ENCODE measurements at places on chromosomes 16 and 17.

- DNase-seq, result no peak
These were observed 284.5 kb downstream of the MAF start for GRCh38 chr16:79316004-79316458.

DNA sequence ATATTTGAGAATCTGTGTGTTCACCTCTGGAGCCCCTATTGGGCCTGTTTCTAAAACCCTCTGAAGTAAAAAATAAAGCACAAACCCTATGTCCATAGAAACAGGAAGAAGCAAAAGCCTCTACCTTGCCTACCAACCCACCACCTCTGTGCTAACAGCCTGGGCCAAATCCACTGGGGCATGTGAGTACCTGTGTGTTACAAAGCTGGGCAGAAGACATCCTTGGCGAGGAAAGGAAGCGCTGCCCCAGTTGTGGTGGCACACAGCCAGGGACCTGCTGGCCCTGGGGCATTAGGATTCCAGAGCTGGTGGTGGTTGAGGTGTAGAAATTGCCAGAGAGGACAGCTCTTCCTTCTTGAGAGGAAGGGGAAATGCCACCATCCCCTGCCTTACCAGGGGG is 30.0 kb downstream of the MYO18A start:
- DNase-seq, result no peak

DNA sequence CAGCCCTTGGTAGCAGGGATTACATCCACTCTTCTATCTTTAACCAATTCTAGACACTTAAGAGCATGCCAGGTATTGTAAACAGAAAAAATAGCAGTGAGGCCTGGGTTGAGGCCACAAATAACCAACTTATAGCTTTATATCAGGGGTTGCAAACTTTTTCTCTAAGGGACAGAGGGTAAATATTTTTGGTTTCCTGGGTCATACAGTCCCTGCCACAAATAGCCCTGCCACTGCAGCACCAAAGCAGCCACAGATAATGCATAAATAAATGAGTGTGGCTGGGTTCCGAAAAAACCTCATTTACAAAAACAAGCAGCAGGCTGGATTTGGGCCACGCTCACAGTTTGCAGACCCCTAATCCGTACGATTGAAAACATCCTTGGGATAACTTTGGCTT is 46.7 kb downstream of the STAT3 start:
- DNase-seq, result no peak

GRCh38 chr17:14417336-14417735 is 116.5 kb downstream of the HS3ST3B1 start:
- DNase-seq, result no peak

GRCh38 chr16:58753711-58754134 is 19.6 kb upstream of the GOT2 start:
- no peak for DNase-seq

DNA sequence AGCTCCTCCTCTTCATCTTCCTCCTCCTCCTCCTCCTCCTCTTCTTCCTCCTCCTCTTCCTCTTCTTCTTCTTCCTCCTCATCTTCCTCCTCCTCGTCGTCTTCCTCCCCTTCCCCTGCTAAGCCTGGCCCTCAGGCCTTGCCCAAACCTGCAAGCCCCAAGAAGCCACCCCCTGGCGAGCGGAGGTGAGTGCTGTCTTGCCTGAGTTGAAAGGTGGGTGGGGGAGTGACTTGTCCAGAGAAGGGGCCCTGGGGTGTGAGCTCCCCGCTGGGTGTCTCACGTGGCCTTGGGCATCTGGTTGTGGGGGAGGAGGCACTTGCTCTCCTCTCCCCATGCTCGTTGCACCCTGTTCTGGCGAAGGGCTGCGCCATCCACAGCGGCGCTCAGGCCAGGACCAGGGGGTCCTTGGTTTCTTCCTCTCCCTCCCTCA is 8.0 kb downstream of the ELOB start:
- DNase-seq, result no peak

- DNase-seq, result no peak
These were observed 23.3 kb upstream of the CDRT4 start for GRCh38 chr17:15490634-15491261.

DNA sequence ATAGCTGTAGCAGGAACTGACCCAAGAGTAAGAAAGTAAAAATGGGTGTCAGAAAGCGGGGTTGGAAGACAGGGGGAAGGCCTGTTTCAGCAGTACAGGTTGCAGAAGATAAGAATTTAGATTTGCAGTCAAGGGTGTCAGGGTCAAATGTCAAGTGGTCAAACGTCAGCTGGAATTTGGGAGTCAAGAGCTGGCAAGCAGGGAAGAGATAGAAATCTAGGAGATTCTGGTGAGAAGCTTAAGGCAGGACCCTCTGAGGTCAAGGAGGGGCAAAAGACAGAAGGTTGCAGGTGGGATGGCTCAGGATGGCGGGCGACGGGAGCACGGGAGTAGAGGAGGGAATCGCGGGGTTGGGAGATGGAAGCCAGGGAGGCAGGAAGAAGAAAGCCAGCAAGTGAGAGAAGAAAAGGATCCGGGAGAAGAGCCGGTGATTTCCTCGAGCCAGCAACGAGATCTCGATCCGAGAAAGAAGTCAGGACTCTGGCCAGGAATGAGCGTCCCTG is 335 bp downstream of the SLC25A35 start:
- DNase-seq, result no peak
